CD4-positive, alpha-beta T cell treated with Interleukin-4 for 4 hours (primary cell): ENCODE measurements at places on chromosomes 12 and 14.

GRCh38 chr12:5444520-5444919 lies 12.6 kb downstream of the NTF3 start:
- no peak for DNase-seq

GRCh38 chr12:27347779-27348178 lies 15.1 kb downstream of the BMAL2 start:
- DNase-seq, result no peak

GRCh38 chr12:87883806-87884205 lies 145.4 kb downstream of the C12orf50 start:
- no peak for DNase-seq

- DNase-seq, result no peak
Measured at GRCh38 chr14:47262801-47263200, 412.6 kb downstream of the MDGA2 start.

- no peak for DNase-seq
Measured at GRCh38 chr12:98048326-98048725, 467.1 kb upstream of the TMPO start.

DNA sequence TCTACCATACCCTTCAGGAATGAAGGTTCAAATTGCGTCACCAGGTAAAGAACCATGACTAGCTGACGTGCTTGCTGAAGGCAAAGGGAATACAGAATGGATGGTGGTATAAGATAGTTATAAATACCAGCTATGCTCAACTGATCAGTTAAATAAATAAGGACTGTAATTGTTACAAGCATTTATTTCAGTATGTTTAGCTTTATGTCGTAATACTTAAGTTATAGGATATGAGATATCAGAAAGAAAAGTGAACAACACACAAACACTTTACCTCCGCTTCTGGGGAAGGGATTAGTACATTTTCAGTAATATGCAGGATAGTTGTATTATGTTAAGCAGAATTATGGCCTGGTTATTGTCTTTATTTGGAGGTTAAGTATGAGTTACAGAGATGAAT lies 416.1 kb downstream of the BTG1 start:
- no peak for DNase-seq

- peak; percentile 14 for DNase-seq
Measured at GRCh38 chr12:126069549-126070165, 1004.4 kb downstream of the AACS start.

DNA sequence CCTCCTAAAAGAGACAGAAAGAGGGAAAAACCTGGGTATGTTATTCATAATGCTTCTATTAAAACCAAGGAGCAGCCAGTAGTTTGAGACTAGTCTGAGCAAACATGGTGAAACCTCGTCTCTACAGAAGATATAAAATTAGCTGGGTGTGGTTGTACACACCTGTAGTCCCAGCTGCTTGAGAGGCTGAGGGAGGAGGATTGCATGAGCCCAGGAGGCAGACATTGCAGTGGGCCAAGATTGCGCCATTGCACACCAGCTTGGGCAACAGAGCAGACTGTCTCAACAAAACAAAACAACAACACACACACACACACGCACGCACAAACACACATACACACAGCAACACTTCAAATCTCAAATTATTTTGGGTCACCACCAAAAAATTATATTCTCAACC lies 27.8 kb downstream of the HECTD4 start:
- no peak for DNase-seq

GRCh38 chr14:79415726-79416125 lies 795.6 kb downstream of the DIO2 start:
- no peak for DNase-seq

DNA sequence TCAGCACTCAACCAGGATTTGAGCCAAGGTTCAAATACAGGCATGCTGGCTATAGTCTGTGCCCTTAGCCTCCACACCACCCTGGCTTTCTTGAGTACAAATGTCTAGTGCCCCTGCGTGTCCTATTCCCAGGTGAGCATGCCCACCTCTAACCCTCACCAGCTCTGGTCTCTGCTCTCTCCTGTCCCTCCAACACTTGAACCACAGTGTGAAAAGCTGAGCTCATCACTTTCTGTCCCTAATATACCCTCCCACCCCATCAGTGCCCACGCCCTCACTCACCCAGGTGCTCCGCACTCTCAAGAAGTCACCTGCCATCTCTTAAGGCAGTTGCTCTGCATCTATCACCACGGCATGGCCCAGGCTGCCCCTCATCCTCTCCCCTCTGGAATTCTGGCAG lies 7.0 kb upstream of the KRT71 start:
- DNase-seq, result no peak

GRCh38 chr12:13046964-13047363 lies 2.8 kb downstream of the FAM234B start:
- no peak for DNase-seq

- no peak for DNase-seq
Measured at GRCh38 chr14:68011406-68012028, 191.9 kb downstream of the RAD51B start.

DNA sequence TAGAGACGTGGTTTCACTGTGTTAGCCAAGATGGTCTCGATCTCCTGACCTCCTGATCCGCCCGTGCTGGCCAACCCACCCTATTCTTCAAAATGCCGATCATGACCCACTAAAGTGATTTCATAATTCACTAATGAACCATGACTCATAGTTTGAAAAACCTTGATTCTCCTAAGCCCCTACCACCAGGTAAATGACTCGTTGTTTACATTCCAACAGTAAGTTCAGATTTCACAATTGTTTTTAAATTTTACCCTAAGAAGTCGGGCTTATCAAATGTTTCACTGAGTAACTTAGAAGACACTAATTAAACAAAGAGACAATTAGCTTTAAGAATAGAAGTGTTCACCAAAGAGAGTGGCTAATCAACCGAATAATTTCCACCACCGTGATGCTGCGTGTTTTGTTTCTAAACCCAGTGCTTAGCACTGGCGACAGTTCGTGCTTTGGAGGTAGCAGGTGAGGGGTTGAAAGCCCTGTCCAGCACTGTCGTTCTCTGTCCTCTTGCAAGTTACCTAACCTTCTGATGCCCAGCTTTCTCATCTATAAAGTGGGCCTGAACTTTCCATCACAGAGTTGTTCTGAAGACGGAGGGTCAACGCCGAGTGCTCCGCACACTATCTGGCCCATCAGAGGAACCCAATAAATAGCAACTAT lies 136.5 kb downstream of the NTF3 start:
- DNase-seq, result no peak
